Activated CD8-positive, alpha-beta memory T cell treated with anti-CD3 and anti-CD28 coated beads for 4 hours (primary cell): ENCODE measurements at places on chromosomes 6 and 20.

GRCh38 chr20:10178727-10179313, 39.8 kb upstream of the SNAP25 start:
- no peak for DNase-seq

DNA sequence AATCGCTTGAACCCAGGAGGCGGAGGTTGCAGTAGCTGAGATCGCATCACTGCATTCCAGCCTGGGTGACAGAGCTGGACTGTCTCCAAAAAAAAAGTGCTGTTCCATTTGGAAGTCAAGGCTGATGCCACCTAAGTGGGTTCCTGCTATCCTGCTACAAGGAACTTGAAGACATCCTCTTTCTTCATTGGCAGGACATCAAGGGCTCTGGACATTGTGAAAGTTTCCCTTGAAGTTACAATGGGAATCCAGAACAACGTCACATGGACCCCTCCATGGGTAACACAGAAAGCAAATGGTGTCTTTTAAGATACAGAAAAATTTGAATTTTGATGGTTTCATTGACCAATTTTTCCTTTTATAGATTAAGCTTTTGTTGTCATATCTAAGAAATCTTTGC, 15.5 kb upstream of the ITCH start:
- DNase-seq, result no peak

- DNase-seq, result no peak
These were observed 142.5 kb upstream of the RUNX2 start for GRCh38 chr6:45185403-45186251.

DNA sequence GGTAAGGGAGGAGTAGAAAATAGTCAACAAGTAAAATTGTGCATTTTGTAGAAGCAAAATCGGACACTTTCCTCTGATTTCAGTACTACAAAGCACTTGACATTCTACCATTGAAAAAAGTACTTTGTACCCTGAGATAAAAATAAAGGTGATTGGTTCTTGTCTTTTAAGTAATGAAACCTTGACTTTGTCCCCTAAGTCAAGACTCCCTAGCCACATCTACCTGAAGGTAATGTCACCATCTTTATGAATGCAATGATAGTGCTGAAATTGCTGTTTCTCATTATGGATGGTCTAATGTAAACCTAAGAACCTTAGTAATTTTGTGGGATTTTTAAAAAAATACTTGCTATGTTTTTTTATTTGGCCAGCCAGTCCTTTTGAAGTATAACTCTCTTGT, 2.4 kb upstream of the MAN1A1 start:
- DNase-seq, result no peak

DNA sequence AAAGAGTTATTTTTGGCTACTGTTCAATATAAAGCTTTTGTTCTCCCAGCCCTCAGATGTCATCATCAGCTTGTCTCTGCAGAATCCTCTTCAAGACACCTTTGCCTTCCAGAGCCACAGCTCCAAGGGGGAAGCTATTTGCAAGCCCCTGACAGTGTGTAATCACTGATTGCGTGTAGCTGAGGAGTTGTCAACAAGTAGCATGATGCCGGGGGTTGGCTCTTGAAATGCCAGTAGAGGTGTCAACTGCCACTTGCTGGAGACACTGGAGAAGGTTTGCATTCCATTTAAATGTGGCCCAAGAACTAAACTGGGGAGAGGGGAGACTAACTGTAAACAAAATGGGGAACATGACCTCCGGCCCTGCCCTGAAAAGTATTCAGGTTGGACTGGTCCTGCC, 44.3 kb upstream of the PDYN start:
- no peak for DNase-seq

- no peak for DNase-seq
These were observed 90.1 kb upstream of the AFDN start for GRCh38 chr6:167736486-167737204.
